DMS79 treated with DMSO at 0.1 percent for 48 hours (cell line): ENCODE measurements at places on chromosomes 16 and 17.

DNA sequence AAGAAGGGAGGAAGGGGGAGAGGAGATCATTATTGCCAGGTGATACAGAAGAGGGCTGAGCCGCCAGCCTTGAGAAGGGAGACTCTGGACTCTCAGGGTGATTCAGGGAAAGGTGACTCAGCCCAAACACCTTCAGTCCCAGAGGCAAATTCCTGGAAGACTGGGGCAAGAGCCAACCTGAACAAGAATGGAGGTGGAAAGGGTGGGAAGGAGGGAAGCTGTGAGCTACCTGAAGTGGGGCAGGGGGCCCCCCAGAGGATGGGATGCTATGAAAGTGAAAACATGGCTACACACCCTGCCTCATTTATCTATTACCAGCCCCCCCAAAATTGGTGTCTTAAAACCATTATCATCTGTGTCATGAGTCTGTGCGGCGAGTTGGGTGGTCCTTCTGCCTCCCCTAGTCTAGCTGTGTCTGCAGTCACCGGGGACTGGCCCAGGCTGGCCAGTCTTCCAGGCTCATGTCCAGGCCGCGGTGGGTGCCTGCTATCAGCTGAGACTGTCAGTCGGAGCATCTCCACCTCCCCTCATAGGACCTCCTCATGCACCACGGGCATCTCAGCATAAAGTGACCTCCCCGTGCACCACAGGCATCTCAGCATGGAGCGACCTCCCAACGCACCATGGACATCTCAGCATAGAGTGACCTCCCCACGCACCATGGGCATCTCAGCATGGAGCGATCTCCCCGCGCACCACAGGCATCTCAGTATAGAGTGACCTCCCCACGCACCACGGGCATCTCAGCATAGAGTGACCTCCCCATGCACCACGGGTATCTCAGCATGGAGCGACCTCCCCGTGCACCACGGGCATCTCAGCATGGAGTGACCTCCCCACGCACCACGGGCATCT, 3.2 kb upstream of the SLC47A2 start:
- no peak for DNase-seq

DNA sequence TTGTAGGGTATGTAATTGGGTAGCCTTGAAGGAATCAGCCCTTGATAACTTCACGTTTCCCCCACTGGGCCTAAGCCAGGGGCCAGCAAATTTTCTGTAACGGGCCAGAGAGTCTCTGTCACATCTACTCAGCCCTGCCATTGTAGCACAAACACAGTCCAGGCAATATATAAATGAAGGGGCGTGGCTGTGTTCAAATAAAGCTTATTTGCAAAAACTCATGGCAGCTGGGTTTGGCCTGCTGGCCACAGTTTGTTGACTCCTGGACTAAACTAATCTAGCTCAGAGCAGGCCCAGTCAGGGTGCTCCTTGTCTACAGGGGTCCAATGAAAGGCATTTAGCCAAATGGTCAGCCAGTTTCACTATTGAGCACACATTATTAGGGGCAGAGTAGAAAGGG, 141.6 kb downstream of the CCDC182 start:
- DNase-seq = no peak

- DNase-seq = no peak
These were observed 18.4 kb downstream of the CHD9NB start for GRCh38 chr16:53034306-53034705.

DNA sequence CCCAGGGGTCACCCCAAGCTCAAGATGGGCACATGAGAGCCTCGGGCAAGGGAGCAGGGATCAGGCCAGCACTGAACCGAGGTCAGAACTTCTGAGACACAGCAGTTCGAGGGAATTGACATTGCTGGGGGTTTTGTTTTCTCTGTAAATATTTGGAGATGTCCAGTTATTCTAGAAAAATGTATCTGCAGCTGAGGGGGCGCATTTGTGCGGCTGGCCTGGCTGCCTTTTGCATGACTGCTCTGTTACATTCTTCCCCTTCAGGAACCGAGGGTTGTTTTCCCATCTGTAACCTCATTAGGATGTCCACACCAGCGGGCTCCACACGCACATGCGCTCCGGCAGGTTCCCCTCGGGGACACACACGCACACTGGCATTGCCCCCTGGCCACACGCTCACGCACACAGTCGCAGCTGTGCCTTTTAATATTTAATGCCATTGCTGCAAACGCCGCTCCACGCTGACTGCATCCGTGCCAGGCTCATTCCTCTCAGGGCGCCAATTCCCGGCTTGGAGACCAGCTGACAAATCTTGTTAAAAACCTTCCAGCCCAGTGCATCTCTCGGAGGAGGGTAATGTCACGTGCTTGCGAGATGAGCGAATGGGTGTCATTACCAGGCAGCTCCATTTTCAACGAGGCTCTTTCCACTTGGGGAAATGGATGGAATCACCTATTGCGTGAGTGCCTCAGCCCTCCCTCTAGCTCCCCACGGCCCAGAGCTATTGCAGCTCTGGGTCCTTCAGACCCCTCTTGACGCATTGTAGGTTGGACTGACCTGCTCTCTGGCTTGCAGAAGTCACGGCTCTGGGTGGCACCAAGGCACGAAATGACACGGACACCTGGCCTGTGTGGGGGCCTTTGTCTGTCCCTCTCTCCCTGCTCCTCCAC, 13.1 kb downstream of the CCR7 start:
- DNase-seq = peak; percentile 60

DNA sequence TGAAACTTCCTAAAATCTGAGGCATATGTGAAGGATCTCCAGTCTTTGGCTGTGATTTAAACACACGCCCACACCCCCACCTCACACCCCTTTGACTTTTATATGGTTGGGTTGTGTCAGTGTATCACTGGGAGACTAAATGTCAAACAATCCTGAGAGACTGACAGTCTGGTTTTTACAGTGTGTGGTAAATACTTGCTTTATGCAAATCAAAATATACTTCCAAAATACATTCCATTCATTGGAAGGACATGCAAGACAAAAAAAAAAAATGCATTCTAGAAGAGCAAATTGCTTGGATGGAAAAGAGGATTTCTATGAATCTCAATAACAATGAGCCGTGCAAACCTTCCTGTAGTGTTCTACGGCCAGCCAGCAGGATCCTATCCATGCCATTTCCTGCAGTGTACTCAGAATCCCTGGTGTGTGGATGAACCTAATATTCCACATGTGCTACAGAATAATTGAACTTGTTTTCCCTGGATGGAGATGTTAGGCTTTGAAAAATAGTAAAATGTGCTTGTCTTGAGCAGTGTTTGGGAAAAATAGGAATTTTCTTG, 602.1 kb upstream of the GOT2 start:
- no peak for DNase-seq

GRCh38 chr17:14942526-14943190, 322.5 kb downstream of the PMP22 start:
- DNase-seq = no peak

- DNase-seq = no peak
These were observed 41.1 kb downstream of the AHSP start for GRCh38 chr16:31568577-31569359.

- no peak for DNase-seq
These were observed 3.2 kb downstream of the ACLY start for GRCh38 chr17:41915566-41915965.

DNA sequence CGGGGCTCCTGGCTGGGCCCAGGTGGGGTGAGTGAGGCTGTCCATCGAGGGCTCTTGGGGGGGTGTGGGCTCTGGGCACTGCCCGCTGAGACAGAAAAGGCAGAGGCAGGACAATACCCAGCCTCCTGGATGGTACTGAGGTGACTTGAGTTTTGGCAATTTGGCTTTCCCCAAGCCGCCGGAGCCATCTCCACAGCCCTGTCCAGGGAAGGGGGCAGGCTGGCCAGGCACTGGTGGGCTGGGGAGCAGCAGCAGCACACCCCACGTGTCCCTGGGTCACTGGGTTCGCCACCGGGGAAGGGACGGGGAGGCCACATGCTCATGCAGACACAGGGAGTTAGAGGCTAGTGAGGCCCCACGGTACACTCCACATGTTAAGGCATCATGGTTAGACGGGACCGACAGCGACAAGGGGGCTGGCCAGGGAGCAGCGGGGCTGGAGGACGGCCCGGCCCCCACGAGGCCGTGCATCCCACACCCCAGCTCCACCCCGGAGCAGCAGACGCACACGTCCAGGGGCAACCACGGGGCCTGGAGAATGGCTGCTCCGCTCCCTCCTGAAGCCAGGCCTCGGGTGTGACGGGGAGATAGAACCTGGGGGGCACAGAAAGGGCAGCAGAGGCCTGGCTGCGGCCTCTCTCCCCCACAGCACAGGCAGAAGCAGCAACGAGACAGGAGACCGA, 3.0 kb downstream of the ARHGDIA start:
- DNase-seq = no peak

DNA sequence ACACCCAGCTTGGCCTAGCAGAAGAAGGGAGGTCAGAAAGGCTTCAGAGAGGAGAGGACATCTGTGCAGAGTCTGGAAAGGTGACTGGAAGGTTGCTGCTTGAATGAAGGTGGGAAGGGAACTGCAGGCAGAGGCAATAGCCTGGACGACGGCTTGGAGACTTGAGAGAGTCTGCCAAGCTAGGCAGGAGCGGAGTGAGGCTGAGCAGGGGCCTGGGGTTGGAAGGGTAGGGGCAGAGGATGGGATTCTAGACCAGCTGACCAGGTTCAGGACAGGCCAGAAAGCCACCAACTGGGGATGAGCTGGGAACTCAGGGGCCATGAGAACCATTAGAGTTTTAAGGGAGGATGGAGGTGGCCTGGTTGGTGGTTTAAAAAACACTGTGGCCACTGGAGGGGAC, 339 bp upstream of the SGCA start:
- no peak for DNase-seq

DNA sequence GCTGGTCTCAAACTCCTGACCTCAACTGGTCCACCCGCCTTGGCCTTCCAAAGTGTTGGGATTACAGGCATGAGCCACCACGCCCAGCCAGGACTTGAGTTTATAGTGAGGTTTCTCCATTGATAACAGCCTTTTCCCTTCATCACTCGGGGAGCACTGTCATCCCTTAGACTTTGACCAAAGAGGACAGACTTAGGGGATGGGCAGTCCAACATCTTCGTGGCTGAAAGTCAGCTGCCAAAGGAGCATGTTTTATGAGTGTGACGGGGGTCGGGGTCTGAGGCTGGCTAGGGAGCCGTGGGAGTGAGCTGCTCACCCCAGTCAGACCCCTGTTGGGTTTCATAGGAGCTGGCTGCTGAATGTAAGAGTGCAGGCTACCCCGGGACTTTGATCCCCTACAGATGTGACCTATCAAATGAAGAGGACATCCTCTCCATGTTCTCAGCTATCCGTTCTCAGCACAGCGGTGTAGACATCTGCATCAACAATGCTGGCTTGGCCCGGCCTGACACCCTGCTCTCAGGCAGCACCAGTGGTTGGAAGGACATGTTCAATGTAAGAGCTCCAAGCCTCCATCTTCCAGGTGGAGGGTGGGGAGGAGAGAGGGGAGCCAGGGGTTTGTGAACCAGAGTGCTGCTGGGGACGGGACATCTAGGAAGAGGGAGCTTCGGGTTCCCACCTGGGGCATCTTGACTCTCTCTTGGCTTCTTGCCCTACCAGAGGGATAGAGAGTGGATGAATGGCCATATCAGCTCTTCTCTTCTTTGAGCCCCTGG, 3.1 kb downstream of the DHRS11 start:
- no peak for DNase-seq

DNA sequence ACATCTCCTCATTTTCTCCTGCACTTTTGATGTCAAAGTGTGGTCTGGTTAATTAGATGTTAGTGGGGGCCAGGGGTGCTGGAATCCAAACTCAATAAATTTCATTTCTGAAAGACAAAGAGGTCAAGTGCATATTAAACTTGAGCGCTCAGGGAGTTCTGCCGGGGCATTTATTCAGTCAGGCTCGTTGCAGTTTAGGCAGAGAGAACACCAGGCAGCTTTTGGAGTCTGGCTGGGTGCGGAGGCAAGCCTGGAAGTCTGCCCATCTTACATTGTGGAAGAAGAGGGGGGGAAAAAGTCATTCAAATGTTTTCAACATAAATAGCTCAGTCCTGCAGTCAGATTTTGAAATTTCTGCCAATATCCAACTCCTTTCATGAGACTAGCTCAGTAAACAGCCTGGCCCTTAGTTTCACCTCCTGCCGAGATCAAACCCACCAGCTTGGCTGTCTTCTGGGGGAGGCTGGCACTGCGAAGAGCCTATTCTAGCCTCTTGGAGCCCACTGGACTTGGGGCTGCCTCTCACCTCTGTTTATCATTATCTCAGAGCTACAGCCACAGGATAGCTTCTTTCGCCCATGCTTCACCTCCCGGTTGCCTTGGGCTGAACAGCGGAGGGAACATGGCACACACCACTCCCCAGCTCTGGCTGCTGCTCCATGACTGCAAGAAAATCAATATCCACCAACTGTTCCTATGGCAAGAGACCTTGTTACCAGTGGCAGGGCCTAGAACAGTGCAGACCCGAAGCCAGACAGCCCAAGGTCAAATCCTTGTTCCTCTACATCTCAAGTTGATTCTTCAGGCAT, 177.4 kb upstream of the CDH5 start:
- no peak for DNase-seq

DNA sequence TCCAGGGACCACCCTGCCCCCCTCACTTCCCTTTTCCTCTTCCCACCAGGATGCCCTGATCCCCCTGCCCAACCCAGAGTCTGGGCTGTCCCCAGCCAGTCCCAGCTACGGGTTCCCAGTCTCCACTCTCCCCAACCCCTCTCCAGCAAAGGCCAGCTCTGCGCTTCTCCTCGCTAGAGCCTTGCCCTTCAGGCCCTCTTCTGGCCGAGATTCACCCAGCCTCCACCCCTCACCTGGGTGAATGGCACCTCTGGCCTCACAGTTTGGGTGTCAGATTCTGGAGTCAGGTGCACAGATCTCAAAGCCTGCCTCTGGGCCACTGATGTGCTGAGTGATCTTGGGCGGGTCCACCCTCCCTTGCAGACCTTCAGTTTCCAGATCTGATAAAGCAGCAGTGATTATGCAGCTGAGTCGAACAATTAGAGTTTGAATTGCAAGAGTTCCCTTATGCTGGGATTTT, 185.6 kb upstream of the TNRC6C start:
- no peak for DNase-seq

- no peak for DNase-seq
These were observed 551.9 kb upstream of the CA10 start for GRCh38 chr17:52710363-52710901.

GRCh38 chr17:13158494-13159240, 140.8 kb upstream of the ELAC2 start:
- no peak for DNase-seq

DNA sequence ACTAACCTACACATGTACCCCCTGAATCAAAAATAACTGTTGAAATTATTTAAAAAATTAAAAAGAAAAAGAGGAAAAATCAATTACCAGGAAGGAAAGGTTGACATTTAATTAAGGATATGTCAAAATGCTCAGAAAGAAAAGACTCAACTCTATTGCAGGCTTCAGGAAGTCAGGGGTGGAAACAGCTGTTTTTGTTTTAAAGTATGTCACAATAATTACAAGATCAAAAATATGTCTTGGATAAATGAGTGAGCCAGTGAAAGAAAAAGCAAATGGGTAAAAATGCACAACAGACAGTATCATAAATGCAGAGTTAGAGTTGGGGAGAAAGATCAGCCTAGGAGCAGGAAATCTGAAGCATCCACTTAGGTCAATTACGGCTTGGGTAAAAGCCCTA, 146.0 kb downstream of the CDH11 start:
- DNase-seq = no peak

- DNase-seq = no peak
These were observed 123.4 kb upstream of the NOL11 start for GRCh38 chr17:67594115-67594880.

GRCh38 chr16:735982-736453, 4.8 kb downstream of the CIAO3 start:
- DNase-seq = no peak
